ENCODE measurements at places on chromosomes 2 and 18.

GRCh38 chr2:7375901-7376300 is 458.7 kb downstream of the RNF144A start:
- no peak for DNase-seq

DNA sequence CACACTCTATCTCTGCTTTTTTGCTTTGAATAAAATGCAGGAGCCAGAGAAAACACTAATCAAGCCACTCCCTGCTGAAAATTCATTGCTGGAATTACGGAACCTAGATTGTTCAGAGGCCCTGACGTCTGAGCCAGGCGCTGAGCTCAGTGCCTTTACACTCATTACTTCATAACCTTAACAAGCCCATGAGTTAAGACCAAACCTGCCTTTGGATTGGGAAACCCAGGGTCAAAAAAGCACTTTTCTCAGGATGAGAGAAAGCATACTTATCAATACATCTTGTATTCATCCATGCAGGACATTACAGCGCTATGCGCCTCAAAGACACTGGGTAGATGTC is 762 bp downstream of the INO80C start:
- DNase-seq: no peak

DNA sequence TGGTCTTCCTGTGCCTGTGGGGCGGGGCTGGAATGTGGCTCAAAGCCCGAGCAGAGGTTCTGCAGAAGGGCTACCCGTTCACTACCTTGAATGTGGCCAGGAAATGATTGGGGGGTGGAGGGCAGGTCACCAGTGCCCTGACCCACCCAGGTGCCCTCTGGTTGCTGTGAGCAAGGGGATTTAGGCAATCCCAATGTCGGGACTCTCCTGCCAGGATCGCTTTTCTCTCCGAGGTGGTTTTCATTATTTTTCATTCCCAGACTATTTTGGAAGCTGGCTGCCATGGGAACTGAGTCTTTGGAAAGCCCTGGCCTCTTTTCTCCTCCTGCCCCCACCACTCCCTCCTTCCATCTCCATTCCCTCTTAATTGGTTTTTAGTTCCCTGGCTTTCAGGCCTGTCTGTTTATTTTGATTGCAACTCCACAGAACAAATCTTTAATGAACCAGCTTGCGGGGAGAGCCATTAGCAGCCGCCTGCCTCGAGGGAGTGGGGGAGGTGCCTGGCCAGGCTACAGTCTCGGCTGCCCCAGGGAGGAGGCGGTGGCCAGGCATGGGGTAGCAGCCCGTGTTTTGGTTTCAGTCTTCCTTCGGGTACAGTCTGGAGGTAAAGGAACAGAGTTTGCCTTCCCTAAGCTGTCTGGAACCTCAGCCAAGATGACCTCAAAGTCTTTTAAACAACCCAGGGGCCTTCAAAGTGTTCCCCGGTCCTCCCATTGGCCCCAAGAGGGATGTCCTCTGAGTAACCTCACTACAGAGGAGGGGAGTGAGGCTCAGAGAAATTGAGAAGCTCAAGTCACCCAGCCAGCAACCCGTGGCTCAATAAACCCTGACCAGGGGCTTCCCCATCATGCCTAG is 114.4 kb upstream of the HAAO start:
- DNase-seq: no peak

- no peak for DNase-seq
Observed at GRCh38 chr2:237492137-237492890, 5.3 kb downstream of the MLPH start.

DNA sequence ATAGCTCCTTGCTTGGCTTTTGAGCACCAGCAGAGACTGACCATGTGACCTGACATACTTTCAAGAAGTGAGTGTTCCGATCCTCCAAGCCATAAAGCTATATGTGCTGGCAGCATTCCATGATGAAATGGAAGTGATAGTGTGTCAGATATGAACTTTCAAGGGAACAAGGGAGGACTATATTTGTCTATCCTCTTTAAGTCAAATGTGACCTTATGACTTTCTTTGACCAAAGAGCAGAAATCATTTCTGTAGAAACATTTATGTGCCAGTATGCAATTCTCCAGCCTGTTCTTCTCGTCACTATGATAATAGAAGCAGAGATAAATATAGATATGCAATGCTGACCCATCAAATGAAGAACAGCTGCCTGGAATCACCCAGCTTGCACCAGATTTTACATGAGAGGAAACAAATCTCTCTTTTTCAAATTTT is 14.4 kb downstream of the HYCC2 start:
- DNase-seq: no peak

- no peak for DNase-seq
Observed at GRCh38 chr2:241391892-241392665, 36.0 kb downstream of the FARP2 start.

DNA sequence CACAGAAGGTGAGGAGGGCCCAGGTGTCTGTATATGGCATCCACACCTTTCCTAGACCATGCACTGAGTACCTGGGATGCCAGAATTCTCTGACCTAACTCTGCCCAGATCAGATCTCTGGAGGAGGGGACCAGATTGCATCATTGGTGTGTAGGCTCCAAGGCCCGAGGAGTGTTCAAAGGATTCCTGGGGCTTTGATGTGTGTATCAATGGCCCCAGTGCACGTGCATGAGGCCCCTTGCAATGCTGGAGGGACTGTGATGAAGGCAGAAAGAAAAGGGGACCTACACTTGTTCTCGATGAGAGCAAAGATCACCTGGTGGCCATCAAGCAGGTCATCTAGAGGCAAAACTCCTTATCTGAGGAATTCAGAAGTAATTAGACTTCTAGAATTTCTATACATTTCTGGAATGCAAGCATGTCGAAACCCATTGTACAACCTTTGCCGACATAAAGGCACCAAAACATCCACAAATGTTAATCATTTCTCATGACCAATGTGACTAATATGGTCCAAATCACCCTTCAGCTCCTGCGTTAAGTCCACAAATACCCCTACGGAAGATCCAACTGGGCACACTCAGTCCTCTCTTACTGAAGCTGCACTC is 123.5 kb downstream of the CHST9 start:
- no peak for DNase-seq

DNA sequence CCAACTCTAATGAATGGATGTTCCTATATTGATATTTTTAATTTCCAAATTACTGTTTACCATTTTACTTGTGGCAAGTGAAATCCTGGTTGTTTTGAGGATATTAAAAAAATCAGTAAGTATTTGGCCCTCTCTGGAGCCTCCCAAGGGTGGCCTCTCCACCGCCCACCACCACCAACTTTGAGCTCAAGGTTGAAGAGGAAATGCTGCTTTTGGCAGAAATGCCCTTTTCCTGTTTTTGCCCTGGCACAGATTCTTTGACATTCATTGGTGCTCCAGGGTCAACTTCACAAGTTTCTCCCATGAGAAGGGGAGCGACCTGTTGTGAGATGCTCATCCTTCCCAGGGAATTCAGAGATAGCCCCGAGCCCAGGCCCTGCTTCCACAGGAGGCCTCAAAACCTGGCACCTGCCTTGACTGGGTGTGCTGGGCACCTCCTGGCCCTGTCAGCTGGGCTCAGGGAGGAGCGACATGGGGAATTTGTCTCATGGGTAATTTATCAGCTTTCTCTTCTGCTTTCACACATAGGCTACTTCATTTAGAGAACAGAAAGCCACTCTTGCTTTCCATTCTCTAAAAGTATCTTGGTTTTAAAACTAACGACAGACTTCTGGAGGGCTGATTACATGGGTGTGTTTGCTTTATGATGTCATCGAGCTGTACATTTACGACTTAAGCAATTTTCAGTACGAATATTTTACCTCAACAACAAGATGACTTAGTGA is 6.9 kb downstream of the CD8A start:
- DNase-seq: no peak

DNA sequence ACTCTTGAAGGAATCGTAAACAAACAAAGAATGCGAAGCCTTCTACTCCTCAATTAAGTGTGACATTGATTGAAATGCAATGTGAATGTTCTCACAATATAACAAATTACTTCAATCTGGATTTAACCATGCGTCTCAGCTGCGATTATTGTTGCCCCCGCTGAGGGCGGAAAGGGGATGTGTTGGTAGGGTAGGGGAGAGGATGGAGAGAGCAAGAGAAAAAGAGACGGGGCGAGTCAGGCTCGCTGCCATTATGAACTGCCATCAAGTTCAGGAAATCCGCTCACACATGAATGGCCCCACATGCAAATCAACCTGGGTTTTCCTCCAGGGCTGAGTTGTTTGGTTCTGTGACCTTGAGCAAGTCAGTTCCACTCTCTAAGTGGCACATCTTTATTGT is 129.8 kb downstream of the PXDN start:
- no peak for DNase-seq

DNA sequence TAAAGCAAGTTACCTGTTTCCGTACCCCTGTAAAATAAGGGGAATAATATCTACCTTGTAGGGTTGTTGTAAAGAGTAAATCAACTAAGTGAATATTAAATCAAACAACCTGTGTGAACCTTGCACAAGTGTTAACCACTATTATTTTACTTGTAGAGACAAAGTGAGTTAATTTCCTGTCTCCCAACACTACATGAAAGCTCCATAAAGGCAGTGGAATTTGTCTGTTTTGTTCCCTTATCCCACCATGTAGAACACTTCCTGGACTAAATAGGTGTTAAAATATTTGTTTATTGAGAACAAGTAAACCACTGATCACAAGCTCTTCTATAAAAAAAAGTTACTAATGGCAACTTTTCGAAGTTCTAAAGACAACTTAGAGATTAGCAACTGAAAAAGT is 3.3 kb downstream of the ARL5A start:
- DNase-seq: no peak

GRCh38 chr18:36650906-36651305 is 177.9 kb downstream of the TPGS2 start:
- DNase-seq: no peak

DNA sequence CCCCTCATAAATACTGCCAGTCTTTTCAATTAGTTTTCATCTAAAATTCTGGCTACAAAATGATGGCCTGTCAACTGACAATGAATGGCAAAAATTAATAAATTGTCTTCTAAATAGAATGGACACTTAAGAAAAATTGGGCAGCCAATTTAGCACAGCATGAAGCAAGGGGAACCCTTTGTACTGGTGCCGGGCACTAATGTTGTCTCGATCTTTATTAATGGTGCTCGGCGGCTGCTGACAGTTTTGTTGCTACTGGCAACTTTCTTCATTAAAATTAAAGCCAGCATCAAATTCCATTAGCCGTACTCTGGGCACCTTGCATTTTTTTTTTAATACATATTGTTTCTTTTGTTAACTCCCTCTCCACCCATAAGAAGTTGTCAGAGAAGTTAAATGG is 309.3 kb downstream of the GBX2 start:
- no peak for DNase-seq

DNA sequence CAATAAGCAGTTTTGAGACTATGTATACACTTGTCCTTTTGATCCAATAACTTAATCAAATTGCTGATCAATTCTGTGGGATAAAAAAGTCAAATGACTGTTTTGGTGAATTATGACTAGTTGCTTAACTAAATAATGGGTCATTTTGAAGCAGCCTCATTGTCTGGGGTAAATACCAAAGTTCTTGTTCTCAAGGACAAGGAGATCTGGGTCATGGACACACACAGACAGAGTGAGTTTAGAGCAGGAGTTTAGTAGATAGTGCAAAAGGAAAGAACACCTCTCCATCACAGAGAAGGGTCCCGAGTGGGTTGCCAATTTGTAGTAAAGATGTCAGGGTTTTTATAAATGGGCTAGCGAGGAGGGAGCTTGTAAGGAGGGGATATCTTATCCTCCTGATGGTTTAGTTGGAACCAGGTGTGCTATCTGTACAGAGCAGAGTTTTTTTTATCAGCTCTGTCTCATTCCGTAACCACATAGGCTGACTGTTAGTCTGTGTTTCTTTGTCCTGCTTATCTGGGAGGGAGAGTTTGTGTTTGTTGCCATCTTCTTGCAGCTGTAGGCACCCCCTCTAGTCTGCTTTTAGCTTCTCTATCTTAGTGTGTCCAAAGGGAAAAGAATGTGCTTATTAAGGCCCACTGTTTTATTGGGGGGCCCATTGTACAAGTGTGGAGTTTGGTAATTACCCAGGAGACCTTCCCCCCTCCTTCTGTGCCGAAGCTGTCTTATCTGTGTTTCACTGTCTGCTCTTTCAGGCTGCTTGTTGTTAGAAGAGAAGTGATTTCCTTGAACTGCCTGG is 48.7 kb upstream of the C1GALT1C1L start:
- DNase-seq: no peak

- no peak for DNase-seq
Observed at GRCh38 chr18:38575023-38575422, 1009.4 kb upstream of the CELF4 start.

DNA sequence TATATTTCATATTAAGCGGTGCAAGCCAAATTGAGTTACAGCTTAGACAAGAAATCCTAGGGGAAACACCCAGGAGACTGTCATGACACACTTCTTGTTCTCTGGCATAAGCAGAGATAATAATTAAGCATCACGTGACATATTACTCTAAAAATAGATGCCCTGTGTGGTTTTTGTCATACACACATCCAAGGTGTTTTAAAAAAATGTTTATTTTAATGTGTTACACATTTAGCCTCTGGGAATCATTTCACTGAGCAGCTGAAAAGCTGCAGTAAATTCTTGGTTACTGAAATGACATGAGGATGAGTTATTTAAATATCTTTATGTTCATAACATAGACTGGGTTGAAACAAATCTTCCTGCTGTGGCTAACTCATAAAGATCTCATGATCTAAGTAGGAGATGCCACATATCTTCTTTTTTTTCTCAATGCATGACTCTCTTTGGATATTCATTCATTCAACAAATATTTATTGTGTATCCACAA is 38.0 kb upstream of the ERMN start:
- no peak for DNase-seq

DNA sequence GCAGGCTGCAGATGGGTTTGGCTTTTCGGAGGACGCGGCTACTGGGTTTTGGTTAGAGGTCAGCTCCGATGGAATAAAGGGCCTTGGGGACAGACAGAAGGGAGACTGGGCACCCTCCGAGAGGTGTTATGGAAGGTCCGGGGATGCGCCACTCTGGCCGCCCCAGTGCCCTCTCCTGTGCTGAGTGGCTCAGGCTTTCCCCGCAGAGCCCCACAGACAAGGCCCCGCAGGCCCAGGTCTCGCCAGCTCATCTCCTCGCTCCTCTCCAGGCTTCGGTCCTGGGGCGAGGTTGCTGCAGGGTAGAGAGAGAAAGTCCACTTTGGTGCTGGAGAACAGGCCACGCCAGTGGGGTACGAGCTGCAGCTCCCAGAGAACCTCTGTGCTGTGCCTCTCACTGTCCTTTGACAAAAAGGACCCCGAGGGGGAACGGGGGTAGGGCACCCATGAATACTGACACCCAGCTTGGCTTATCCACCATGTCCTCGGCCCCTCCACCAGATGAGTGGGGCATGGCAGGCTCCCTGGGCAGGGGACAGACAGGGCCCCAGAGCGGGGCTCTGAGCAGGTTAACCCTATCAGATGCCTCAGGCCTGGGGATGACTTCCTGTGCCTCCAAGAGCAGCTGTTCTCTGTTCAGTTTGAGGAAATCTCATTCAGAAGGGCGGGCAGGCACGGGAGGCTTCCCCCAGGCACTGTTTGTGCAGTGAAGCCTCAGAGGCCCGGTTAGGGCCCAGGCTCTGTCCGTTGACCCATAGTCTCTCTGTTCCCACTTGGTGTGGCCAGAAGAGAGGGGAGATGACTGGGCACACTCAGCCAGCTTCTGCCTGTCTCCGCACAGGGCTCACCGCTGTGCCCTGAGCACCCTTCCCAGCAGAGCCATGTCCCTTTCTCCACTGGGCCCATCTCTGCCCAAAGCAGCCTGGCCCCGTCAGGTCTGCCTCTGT is 15.7 kb upstream of the CNNM3 start:
- no peak for DNase-seq

- no peak for DNase-seq
Observed at GRCh38 chr18:3179430-3180089, 40.2 kb downstream of the MYOM1 start.

- peak; percentile 58 for DNase-seq
Observed at GRCh38 chr2:229713371-229714079, 830 bp downstream of the DNER start.

- no peak for DNase-seq
Observed at GRCh38 chr2:1656961-1657841, 87.1 kb downstream of the PXDN start.
